Osteocyte (in vitro differentiated cells): ENCODE measurements at places on chromosomes 7 and 10.

GRCh38 chr7:38052786-38053185 is 125.3 kb upstream of the STARD3NL start:
- DNase-seq, result no peak

DNA sequence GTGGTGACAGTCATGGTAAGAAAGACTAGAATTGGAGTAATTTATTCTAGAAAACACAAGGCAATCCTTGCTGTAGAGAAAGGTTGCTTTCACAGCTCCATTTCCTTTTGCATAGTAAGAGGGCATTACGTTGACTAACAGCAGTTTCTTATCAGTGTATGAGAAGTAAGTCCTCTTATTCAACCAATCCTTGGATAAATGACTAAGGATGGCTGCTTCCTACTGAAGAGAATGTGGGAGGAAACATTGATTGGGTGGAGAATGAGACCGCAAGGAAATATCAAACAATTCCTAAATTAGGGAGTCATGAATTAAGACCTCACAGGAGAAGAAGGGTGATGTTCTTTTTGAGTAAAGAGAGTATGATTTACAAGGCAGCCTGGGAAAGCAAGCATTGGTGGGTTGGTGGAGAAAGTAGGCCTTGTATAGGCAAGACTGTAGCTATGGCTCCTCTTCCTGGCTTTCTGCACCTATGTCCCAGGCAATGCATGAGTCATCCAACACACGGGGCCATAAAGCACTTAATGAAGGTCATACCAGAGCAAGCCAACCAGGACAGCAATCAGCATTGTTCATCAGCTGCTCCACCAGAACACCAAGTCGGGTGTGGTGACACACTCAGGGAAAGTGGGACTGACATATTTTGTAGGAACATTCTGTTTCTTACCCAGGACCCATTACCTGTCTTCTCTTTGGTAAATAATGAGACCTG is 5.6 kb downstream of the MGAM start:
- no peak for DNase-seq

- no peak for DNase-seq
These were observed 57.0 kb downstream of the PHTF2 start for GRCh38 chr7:77855371-77856083.

DNA sequence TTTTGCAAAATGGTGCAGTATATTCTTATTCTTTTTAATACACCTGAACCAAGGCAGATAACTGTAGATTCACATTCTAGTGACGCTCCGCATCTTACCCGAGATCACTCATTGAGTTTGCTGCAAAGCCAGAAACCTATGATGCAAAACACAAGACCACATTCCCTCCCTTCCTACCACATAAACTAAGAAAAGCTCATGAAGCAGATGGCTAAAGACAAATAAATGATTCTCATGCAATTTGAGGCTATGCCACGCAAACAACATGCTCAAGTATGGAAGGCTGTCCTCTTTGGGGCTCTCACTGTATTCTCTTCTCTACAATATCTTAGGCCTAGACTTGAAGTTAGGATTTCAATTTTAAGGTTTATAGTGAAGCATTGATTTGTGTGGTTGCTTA is 95.0 kb upstream of the BMPER start:
- DNase-seq, result no peak

DNA sequence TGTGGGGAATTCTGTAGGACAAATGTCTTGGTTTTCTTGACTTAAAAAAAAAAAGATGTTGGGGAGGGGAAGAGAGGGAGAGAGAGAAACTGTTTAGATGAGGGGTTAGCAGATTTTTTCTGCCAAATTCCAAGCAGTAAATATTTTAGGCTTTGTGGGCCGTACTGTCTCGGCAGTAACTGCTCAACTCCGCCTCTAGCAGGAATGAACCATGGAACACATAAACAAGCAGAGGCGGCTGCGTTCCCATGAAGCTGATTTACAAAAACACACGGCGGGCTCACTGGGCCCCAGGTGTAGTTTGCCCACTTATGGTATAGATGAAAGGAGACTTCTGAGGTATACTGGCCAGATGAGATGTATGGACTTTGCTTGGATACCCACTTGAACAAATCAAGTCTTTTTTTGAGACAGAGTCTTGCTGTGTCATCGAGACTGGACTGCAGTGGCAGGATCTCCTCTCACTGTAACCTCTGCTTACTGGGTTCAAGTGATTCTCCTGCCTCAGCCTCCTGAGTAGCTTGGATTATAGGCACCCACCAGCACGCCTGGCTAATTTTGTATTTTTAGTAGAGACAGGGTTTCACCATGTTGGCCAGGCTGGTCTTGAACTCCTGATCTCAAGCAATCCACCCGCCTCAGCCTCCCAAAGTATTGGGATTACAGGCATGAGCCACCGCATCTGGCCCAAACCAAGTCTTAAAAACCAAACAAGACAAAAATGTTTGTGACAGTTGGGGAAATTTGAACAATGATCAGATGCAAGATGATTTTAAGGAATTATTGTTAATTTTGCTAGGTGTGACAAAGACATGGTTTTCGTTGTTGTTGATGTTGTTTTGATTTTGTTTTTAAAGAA is 9.7 kb upstream of the ADAMTS14 start:
- no peak for DNase-seq
